CD8-positive, alpha-beta memory T cell (primary cell): ENCODE measurements at places on chromosomes 16 and 17. TPM values are rescaled to one million over a fixed set of nuclear protein-coding genes. Genes with fewer than 3 reads are reported as not detected.

The HIGD1B gene
- not detected for total RNA-seq

GRCh38 chr17:65035191-65035590, 21.3 kb downstream of the GNA13 start:
- H3K4me1 ChIP-seq = peaks cover 66% of the 10 kb centered on the region
- DNase-seq = no peak
- no peak overlapping the region for H3K27ac ChIP-seq
- no peaks in the 10 kb centered on the region for H3K36me3 ChIP-seq
- H3K27me3 ChIP-seq = no peaks in the 10 kb centered on the region
- H3K4me3 ChIP-seq = no peak overlapping the region

DNA sequence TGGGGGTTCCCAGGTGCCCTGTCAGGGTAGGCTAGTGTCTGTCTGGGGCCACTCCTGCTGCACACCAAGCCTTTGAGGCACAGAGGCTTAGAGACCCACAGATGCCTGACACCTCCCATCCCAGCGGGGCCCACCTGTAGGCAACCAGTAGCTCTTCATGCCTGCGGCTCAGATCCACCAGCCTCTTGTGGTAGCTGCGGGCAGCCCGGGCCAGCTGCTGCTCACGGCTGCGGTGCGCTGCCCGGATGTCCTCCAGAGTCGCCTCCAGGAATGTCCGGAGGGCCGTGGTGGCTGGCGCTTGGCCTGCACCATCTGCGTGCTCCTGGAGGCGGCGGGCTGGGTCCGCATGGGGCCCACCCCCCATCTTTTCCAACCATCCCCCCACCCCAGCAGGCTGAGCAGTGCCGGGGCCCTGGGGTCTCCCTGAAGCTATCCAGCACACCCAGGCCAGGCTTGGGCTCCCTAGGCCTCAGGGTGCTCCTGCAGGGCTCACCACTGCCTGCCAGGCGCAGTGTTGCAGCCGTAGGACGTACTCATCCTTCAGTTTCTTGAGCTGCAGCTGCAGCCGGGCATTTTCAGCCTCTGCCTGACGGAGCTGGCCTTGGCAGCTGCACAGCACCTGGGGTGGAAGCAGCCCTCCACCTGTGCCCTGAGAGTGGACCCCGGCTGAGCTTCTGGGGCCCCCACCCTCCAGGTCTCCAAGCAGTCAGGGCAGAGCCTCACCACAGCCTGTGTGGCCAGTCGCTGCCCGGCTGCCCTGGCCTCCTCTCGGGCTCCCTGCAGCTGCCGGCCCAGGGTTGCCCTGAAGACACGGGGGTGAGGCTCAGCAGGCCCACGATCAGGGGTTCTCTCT, 1.8 kb downstream of the CCDC78 start:
- no peaks in the 10 kb centered on the region for H3K36me3 ChIP-seq
- H3K4me3 ChIP-seq = no peak overlapping the region
- H3K27me3 ChIP-seq = no peaks in the 10 kb centered on the region

- no peak for DNase-seq
- no peak overlapping the region for H3K4me3 ChIP-seq
- peaks cover 16% of the 10 kb centered on the region for H3K27me3 ChIP-seq
- no peak overlapping the region for H3K27ac ChIP-seq
- peaks cover 48% of the 10 kb centered on the region for H3K4me1 ChIP-seq
- no peaks in the 10 kb centered on the region for H3K36me3 ChIP-seq
These were observed 2.3 kb upstream of the DPH1 start for GRCh38 chr17:2027528-2028233.

- H3K27me3 ChIP-seq = no peaks in the 10 kb centered on the region
- no peak overlapping the region for H3K27ac ChIP-seq
- no peaks in the 10 kb centered on the region for H3K36me3 ChIP-seq
These were observed 44.3 kb downstream of the XYLT1 start for GRCh38 chr16:17426451-17426850.
